ENCODE measurements at places on chromosomes 16 and 17.

GRCh38 chr16:12067714-12068401 is 91.3 kb downstream of the SNX29 start:
- DNase-seq = peak; percentile 76

GRCh38 chr17:3982541-3983017 is 18.3 kb upstream of the ATP2A3 start:
- DNase-seq = no peak

- DNase-seq = no peak
Observed at GRCh38 chr17:16100737-16101400, 101.2 kb downstream of the TTC19 start.

- DNase-seq = peak; percentile 98
Observed at GRCh38 chr16:49643429-49644144, 212.3 kb downstream of the ZNF423 start.

- peak; percentile 28 for DNase-seq
Observed at GRCh38 chr16:51175081-51175480, 24.0 kb upstream of the SALL1 start.

All from fibroblast of skin of scalp (primary cell).